ENCODE measurements at places on chromosomes 1 and 21. TPM values are rescaled to one million over a fixed set of nuclear protein-coding genes. Genes with fewer than 3 reads are reported as not detected.

The SLC35F3 gene
- total RNA-seq = not detected

- DNase-seq = no peak
These were observed 534.5 kb downstream of the USP25 start for GRCh38 chr21:16264319-16264718.

DNA sequence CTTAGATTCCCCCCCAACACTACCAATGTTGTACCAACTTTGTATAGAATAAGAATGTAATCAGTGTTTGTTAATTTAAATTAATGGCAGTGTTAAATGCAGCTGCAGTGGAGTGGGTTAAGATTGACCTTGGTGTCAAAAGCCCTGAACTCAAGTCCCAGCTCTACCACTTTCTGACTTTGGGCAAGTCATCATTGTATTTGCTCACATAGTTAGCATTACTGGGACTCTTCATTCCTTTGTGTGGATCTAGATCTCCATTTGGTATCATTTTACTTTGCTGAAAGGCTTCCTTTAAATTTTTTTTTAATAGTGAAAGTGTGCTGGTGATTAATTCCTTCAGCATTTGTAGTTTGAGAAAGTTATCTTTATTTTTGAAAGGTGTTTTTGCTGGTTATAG, 22.2 kb upstream of the PHGDH start:
- no peak for DNase-seq

The PTCH2 gene
- 0.32 TPM for total RNA-seq

- DNase-seq = no peak
These were observed 10.0 kb downstream of the RAB4A start for GRCh38 chr1:229280921-229281320.

The ZNF692 gene
- total RNA-seq = 26.5 TPM

GRCh38 chr1:12380326-12381249, 150.8 kb downstream of the VPS13D start:
- DNase-seq = no peak

DNA sequence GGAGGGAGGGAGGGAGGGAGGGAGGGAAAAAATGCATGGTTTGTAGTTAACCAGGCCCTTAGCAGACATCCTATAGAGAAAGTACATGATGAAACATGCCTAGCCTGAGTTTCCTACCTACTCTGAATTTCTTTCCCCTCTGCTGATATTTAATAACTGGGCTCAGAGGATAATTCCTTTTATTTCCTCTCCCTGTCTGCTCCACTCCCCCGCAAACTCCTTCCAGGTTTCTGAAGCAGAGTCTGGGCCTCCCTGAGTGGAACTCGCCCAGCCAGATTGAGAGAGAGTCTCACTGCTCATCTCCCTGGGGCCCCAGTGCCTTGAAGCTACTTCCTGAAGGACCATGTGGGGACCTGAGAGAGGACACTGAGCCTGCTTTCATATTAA, 111.9 kb upstream of the SLC44A3 start:
- DNase-seq = no peak

The PDZK1 gene
- total RNA-seq = not detected

The DENND2C gene
- 4.5 TPM for total RNA-seq

DNA sequence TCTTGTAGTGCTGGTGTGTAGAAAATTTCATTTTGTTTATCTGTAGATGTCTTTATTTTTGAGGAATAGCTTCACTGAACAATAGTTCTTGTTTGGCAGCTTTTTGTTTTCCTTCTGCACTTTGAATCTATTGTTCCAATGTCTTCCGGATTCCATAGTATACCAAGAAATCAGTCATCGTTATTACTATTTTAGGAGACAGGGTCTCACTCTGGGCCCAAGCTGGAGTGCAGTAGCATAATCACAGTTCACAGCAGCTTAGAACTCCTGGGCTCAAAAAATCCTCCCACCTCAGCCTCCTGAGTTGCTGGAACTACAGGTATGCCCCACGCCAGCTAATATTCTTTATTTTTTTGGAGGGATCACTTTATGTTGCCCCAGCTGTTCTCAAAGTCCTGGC, 67.7 kb upstream of the RGS2 start:
- DNase-seq = no peak

- peak; percentile 4 for DNase-seq
These were observed 133.8 kb downstream of the LRRC40 start for GRCh38 chr1:70071601-70072000.

The TNFRSF25 gene
- total RNA-seq = 8.3 TPM

GRCh38 chr1:239228451-239228850, 157.9 kb upstream of the CHRM3 start:
- no peak for DNase-seq

DNA sequence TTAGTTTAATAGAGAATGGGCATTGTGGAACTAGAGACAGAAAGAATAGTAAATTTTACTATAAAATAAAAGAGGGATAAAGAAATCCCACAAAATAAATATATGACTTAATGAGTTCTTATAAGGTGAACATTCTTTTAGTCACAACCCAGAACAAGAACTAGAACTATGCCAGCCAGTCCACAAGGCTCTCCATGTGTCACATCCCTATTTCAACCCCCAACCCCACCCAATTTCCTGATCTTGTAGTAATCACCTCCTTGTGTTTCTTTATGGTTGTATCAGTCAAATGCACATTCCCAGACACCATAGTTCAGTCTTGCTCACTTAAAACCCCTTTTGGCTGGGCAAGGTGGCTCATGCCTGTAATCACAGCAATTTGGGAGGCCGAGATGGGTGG, 662.3 kb upstream of the CAMK1G start:
- DNase-seq = no peak

DNA sequence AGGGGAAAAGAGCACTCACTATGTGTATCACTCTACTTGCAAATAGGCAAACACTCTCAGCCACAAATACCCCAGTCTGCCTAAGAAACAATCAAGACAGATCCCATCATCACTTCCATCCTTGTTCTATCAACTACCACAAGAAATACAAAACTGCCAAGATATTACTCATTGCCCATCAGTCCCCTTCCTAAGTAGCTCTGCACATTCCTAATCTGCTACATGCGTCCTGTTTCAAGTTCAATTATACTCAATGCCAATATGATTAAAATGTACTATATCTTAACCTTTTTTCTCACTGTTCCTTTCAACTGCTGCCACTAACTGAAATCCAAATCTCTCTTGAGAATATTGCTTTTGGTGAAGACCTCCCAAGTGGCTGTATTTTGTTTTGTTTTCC, 1688.4 kb downstream of the PLA2G4A start:
- DNase-seq = no peak

DNA sequence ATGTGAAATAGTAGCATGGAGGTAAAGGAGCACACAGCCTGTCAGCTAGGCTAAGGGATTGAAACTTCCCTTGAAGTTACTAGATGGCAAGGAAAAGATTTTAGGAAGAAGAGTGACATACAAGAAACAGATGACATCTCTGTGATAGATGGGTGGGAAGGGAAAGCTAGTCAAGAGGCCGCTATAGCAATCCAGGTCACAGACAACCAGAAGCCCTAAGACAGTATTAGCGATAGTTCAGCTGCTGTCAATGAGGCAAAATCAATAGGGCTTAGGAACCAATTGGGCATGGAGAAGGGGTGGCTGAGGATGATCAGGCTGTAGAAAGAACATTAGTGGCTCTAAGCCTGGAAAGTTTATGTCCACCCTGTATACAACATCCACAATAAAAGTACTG, 111.1 kb downstream of the GLUL start:
- no peak for DNase-seq

The FNDC5 gene
- 69.2 TPM for total RNA-seq
